ENCODE measurements at places on chromosomes 2 and 18. TPM values are rescaled to one million over a fixed set of nuclear protein-coding genes. Genes with fewer than 3 reads are reported as not detected.

DNA sequence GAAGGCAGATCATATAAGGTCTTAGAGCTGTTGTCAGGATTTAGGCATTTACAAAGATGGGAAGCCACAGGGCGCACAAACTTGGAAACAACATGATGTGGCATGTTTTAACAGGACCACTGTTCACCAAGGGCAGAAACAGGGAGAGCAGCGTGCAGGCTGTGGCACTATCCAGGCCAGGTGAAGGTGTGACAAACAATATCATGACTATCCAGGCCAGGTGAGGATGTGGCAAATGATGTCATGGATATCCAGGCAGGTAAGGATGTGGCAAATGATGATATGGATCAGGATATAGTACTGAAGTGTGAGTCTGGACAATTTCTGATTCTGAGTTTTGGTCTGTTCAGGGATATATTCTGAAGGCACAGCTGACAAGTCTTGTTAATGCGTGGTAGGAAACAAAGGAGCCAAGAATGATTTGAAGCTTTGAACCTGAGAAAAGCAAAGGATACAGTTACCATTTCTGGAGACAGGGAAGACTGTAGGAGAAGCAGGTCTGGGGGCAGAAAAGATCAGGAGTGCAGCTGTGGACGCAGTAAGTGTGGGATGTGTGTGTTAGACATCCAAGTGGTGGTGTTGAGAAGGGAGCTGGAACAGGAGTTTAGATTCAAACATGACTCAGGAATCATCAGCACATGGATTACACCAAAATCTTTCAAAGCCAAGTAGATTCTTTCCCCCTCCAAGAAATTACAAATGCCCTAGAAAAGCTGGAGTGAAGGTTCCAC lies 205.9 kb downstream of the TMEM163 start:
- no peak for DNase-seq

- no peak for DNase-seq
Measured at GRCh38 chr2:146108993-146109392, 1589.1 kb upstream of the ZEB2 start.

DNA sequence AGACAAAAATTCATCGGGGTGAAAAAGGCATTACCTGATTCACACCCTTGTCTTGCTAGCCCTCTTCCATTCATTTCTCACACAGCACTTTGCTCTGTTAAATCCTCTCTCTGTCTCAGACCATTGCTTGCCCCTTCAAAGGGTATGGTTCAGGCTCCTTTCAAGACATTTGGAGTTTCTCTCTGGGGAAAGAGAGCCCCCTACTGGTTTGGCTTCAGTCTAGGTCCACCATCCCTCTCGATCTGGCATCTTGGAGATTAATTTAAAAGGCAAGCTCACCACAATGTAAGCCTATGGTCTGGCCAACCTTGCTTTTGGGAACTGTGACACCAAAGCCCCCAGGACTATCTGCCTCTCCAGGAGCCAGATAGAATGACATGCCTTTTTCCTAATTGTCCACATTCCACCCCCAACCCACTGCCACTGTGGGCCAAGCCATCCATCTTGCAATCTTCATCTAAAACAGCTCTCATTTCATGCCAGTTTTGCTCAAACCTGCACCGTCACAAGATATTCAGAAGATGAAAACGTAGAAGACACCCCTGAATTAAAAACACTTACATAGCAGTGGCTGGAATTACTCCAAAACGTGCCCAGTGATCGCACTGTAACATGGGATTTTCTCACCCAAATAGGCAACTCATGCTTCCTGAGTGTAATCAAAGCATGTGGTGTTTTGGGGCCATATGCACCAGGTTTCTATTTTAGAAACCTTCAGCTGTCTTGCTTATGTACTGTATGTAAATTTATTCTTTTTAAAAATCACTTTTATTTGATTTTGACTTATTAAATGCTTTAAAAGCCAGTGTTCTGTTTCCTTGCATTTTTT lies 93.9 kb downstream of the FARSB start:
- DNase-seq, result no peak

- no peak for DNase-seq
Measured at GRCh38 chr2:128536925-128537620, 218.4 kb upstream of the HS6ST1 start.

DNA sequence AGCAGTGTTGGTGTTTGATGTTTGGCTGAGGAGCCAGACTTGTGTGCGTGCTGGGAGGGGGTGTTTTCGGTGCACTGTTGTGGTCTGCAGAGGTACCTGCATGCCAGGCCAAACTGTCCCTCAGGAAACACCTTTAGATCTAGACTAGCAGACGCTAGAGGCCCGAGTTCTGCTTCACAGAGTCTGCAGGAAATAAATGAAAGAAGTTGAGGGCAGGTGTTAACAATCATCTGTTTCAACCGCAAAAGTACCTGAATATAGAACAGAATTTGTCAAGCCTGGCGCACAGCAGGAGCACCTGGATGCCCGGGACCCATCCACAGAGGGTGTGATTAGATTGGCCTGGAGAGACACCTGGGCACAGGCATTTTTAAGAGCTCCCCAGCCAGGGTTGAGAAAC lies 40.5 kb upstream of the REL start:
- DNase-seq, result no peak

DNA sequence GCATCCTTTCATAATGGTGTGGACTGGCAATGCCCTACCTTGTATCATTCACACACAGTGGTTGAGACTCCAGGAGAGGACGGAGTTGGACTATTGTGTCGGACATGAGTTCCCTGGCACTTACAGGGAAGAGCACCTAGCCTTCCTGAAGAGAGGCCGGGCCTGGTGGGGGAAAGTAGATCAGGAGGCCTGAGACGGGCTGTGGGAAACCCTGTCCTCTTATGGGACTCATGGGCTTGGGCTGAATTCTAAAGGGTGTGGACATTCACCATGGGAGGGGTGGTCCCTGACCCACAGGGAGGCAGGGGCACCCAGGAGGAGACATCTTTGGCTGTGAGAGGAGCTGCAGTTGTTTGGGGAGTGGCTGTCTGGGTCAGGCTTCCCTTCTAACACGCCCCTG lies 286.5 kb downstream of the PHLPP1 start:
- peak; percentile 48 for DNase-seq

DNA sequence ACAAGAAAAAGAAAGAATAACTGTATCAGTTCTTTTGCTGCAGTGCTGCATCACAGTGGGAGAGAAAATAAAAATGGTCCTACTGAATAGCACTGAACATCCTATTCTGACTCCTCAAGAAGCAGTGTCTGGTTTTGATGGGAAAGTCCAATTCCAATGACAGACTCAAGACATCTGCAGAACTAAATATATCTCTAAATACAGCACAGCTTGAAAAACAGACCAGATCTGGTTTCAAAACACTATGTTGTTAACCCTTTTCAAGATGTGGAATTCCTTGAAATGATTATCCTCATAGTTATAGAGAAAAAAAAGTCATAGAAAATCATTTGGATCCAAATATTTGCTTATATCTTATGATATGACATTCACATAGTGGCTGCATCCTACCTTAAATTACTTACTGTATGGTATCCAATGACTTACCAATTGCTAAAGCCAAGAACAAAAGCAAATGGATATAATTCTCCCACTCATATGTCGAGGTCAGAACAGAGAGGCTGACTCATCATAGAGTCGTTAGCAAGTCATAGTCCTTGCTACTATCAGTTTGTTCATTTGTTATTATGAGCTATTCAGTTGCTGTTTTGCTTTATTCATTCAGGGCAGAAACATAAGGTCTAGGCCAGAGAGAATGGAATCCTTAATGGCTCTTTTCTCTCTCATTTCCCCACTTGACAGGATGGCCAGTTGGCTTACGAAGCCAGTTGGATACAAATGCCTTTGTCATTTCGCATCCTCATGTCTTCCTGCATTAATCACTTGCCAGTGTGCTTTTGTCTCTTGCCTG lies 62.5 kb upstream of the ACVR2A start:
- no peak for DNase-seq

- no peak for DNase-seq
Measured at GRCh38 chr2:20157193-20157891, 67.6 kb downstream of the SDC1 start.

DNA sequence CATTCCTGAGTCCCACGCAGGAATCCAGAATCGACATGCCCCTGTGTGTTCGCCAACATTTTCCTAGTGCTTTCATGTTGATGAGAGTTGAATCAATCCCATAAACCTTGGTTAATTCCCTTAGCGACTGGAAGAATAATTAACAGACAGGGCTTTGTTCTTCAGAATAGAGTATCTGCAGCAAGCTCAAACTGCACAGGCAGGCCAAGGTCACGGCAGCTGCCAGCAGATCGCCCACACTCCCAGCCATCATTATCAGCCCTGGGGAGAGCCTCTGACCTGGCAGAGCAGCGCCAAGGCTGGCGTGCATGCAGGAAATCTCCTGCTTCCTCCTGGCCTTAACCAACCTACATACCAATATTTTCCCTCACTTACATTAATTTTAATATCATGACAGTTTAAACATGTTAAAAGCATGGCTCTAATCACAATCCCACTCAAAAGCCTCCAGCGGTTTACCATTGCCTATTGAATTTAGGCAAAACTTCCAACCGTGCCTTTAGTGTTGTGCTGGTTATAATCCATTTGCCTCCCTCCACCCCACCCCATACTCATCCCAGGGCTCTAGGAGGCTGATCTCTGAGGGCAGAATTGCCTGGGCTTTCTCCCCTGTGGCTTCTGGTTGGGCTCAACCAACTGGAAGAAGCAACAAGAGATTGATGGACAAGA lies 46.8 kb upstream of the NCK2 start:
- DNase-seq, result no peak

GRCh38 chr18:9683418-9684396 lies 24.4 kb upstream of the RAB31 start:
- no peak for DNase-seq

- no peak for DNase-seq
Measured at GRCh38 chr2:145740302-145740701, 1220.4 kb upstream of the ZEB2 start.

DNA sequence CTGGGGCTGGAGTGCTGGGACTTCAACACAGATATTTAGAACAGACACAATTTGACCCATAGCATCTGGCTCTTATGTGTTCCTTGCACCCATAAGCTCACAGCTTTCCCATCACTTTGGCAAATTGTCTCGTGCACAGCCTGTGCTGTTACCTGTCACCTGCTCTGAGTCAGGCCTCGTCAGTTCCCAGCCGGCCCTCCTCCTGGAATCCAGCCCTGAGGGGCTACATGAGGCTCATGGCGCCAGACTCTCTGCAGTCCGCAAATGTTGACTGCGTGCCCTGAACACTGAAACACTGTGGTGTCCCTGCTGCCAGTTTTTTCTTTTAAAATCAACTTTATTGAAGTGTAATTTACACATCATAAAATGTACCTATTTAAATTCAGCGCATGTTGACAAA lies 65.4 kb upstream of the BZW1 start:
- no peak for DNase-seq

DNA sequence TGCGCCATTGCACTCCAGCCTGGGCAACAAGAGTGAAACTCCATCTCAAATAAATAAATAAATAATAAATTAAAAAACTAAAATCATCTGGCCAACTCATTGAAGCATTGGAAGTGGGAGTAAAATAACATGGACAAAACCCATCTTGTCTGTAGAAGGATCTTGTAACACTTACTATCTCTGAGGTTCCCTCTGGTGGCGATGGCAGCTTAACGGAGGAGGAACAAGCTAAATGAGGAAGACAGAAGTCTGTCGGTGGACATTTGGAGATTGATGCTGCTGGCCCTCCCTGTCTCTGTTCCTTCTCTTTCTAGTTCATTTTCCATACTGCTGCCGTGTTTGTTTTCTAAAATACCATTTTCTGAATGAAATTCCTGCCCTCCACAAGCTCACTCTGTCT lies 43.4 kb downstream of the ZCCHC2 start:
- DNase-seq, result no peak

- DNase-seq, result no peak
Measured at GRCh38 chr2:71675296-71675695, 221.9 kb downstream of the DYSF start.

Gene POTEJ
- total RNA-seq, result not detected

Gene NR4A2
- total RNA-seq, result 7.8 TPM
